Left renal pelvis (tissue), 4 donors: ENCODE measurements at places on chromosomes 7 and 10. TPM values are rescaled to one million over a fixed set of nuclear protein-coding genes. Genes with fewer than 3 reads are reported as not detected.

GRCh38 chr10:110848106-110848505 lies 23.6 kb upstream of the PDCD4 start:
- DNase-seq = no peak

DNA sequence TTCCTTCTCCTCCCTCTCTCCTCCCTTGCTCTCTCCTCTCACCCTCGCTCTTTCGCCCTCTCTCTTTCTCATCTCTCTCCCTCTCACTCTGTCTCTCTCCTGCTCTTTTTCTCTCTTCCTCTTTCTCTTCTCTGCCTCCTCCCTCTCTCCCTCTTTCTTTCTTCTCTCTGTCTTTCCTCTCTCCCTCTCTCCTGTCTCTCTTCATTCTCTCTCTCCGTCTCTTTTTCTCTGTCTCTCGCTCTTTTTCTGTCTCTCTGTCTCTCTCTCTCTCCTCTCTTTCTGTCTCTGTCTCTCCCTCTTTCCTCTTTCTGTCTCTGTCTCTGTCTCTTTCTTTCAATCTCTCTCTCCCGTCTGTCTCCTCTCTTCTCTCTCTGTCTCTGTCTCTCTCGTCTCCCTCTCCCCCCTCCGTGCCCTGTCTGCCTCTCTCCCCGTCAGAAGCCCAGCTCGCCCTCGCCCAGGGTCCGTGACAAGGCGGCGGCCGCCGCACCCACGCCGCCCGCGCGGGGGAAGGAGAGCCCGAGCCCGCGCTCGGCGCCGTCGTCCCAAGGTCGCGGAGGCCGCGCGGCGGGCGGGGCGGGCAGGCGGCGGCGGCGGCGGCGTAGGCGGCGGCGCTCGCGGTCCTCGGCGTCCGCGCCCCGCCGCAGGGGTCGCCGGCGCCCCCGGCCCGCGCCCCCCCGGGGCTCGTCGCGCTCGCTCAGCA lies 21.3 kb upstream of the HSPB1 start:
- DNase-seq = no peak

DNA sequence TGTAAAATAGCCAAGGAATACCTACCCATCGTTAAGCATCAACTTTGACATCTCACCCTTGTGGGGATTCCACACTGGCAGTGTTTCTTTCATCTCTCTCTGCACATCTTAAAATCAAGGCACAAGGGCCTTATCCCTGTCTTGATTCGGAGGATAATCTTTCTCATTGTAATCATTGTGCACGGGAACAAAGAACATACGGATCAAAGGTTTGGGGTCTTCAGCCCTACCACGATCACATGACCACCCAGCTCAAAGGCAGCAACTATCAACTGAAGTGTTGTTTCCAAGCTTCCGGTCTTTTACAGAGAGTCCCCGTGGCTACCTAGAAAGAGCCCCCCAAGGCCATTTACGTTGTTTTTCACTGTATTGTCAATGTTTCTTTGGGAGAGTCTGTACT lies 11.9 kb downstream of the FGFBP3 start:
- no peak for DNase-seq

DNA sequence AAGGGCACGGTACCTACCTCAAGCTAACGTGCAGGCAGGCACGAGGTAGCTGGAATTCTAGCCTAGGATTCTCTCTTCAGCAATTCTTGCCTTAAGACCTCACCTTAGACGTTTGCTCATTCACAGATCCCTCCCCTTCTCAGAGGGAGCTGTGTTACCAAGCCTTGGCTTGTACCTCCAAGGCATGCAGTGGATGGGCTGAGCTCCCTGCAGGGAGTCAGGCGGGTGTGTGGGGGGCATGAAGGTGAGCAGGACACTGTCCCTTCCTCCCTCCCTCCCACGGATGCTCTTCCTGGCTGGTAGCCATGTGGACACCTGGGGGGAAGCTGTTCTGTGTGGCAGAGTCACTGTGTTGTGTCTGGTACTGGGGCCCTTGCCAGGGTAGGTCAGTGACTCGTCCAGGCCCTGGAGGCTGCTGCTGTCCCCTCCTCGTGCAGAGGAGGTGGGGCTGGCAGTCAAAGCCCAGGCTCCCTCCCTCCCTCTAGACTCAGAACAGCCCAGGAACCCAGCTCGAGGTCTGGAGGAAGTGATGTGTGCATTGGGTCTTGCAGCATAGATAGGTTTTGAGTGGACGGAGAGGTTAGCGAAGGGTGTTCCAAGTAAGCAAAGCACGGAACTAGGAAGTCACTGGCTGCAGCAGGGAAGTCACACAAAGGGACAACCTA lies 222.2 kb upstream of the SH2B2 start:
- no peak for DNase-seq

Gene MLXIPL
- polyA plus RNA-seq = 4.4 TPM

GRCh38 chr10:99682032-99682431 lies 22.7 kb downstream of the ENTPD7 start:
- DNase-seq = no peak

Gene ZP3
- polyA plus RNA-seq = 8.8 TPM
